ENCODE measurements at places on chromosomes 16 and 17.
A peak's percentile ranks its signal among the peaks of the same experiment; 100 is the strongest.

DNA sequence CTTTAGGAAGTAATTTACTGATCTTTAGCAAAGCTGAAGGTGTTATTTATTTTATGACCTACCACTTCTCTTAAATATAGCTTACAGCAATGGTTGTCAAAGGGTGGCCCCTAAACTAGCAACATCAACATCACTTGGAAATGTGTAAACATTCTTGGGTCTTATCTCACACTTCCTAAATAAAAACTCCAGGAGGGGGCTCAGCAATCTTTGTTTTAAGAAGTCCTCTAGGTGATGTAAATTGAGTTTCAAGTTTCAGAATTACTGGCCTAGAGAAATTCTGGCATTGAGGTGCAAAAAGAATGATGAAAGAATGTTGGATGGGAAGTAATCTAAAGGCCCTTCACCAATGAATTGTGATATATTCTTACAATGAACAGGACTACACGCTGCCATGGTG, 142.3 kb downstream of the HS3ST4 start:
- no peak for DNase-seq

GRCh38 chr16:19245326-19245925, 40.1 kb upstream of the CLEC19A start:
- DNase-seq, result no peak

DNA sequence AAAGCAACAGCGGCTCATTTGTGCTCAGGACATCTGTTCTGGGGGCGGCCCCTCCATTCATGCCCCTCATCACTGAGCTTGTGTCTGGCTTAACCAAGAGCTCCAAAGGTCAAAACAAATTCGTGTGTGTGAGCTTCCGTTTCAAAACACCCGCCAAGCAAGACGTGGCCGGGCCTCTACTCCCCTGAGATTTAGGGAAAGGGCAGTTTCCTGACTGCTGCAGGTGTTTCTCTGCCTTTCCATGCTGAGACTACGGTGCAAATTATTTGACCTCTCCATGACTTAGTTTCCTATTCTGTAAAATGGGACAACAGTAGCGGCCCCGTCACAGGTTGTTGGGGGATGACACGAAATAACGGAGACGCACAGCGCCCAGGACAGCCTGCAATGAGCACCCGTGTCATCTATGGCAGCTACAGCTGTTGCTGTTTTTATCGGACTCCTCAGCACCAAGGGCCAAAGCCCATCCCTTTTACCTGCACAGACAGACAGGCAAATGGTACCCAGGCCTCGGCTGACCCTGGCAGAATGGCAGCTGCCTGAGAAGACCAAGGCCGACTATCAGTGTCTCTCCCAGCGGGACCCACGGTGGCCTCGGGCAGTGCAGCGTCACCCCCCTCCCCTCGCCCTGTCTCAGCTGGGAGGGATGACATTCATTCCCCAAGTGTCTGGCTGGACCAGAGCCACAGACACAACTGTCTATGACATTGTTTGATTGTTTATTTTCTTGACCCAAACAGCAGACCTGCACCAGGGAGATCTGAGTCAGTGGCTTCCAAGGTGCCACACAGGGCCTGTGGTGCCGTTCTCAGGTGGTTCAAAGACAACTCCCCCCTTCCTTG, 50.7 kb upstream of the DOC2B start:
- DNase-seq, result no peak

- no peak for DNase-seq
Measured at GRCh38 chr16:35187665-35188225, 1728.3 kb downstream of the TP53TG3F start.

DNA sequence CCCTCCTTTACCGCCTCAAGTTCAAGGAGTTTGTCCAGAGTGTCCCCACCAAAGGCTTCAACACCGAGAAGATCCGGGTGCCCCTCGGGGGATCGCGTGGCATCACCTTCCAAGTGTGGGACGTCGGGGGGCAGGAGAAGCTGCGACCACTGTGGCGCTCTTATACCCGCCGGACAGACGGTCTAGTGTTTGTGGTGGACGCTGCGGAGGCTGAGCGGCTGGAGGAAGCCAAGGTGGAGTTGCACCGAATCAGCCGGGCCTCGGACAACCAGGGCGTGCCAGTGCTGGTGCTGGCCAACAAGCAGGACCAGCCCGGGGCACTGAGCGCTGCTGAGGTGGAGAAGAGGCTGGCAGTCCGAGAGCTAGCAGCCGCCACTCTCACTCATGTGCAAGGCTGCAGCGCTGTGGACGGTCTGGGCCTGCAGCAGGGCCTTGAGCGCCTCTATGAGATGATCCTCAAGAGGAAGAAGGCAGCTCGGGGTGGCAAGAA, 1.1 kb downstream of the ARL4D start:
- DNase-seq, result no peak

DNA sequence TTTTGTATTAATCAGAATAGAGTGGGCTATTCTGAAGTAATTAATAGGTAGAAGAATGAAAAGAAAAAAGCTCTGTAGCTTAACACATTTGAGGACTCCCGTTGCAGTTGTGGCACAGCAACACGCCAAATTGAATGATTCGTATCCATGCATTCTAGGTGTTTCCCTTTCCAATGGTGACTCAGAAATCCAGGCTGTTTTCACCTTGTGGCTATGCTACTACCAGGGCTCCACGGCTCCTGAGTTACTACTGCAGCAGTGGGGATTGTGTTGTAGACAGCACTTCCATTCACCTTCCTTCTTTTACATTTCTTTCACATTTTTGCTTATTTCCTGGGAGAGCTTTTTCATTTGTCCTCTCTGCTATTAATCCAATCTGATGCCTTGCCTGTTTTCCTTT, 1616.4 kb downstream of the CDH8 start:
- DNase-seq, result no peak

DNA sequence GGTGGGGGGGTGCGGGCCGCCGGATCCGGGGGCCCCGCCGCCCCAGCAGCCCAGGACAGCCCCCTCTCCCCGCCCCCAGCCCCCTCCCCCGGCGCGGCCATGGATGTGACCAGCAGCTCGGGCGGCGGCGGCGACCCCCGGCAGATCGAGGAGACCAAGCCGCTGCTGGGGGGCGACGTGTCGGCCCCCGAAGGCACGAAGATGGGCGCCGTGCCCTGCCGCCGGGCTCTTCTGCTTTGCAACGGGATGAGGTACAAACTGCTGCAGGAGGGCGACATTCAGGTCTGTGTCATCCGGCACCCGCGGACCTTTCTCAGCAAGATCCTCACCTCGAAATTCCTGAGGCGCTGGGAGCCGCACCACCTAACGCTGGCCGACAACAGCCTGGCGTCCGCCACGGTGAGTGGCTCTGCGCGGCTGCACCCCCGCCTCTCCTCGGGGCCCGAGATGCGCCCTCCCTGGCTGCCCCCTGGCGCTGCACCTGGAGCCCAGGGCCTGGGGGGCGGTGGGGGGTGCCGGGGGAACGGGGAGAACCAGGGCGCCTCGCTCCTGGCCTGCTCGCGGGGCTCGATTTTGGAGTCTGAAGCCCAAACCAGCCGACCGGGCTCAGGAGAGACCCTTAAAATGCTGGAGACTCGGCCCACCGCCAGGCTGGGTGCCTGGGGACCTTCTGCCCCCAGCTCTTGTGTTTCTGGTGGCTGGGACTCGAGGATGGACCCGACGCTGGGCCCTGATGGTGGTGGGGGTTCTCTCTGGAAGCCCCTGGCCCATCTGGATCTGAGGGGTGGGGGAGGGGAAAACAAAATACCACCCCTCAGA, 744 bp downstream of the CMIP start:
- peak; percentile 30 for DNase-seq

DNA sequence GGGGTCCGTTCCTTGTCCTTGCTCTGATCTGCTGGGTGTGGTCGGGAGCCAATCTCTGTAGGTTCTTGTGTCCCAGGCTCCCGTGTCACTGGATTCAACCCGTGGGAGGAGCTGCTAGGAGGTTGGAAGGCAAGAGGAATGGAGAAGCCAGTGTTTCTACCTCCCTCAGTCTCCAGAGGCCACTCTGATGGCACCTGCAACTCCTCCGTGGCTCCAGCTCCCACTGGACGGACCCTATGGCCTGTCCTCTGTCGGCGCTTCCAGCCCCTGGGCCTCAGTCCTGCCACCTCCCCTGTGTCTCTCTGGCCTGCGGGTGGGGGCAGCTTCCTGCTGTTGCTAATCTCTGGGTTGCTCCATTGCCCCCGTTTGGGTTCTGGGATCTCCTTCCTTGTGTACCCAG, 71.1 kb downstream of the CMIP start:
- no peak for DNase-seq

GRCh38 chr16:87708881-87709638, 56.7 kb downstream of the KLHDC4 start:
- no peak for DNase-seq

DNA sequence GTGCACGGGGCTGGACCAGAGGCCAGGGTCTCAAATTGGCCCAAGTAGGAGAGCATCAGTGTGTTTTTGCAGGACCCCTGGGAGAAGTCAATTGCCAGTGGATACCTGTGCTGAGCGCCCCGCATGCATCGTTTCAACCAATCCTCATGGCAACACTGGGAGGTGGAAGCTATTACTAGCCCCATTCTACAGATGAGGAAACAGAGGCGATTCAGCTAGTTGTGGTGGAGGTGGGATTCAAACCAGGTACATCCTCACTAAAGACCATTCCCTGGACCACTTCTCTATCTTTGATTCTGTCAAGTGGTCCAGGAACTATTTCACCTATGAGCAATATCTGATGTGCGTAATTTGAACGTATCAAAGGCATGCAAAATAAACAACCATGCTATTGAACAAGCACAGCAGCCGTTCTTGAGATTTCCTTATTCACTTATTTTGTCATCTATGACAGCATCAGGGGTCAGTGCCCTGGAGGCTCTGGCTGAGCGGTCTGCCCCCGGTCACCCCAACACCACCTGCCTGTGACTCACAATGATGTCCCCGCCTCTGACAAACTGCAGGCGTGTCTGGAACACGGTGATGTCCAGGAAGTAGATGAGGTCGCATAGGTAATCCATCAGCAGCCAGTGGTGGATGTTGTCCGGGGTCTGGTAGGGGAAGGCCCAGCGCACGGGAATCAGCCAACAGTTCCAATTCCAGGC, 54.0 kb downstream of the CNGB1 start:
- DNase-seq, result no peak

- peak; percentile 40 for DNase-seq
Measured at GRCh38 chr16:85717393-85718152, 28.8 kb upstream of the GINS2 start.

All from stimulated activated CD4-positive, alpha-beta T cell treated with anti-CD3 and anti-CD28 coated beads, Interleukin-4, amount 100 ng/mL, for 4 hours (primary cell).